Activated T-cell treated with anti-CD3 and anti-CD28 coated beads for 4 hours (primary cell): ENCODE measurements at places on chromosomes 7 and 10.

DNA sequence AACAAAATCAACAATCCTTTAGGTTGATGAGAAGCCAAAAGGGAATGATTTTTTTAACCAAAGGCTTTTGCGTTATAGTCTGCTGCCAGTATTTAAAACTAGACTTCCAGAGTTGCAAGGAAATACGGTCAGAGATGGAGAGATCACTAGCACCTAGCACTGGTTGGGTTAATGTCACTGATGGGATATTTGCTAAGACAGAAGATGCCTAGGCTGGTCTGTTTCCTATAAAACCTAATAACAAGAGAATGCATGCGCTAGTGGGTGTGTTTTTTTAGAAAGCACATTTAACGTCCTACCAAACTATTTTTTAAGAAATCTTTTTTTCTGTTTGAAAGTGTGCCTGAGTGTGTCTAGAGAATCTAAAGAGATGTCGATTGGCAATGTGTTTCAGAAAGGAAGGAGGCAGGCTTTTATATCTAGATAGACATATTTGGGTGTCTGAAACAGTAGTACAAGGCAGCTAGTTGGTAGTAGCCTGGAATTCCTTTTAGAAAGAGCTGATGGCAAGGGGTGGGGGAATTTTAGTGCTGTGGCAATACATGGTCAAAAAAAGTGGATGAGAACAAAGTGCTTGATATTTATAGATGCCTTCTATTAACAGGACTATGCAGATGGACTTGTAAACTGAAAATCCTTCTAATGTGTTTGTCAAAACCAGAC, 863 bp downstream of the CALD1 start:
- DNase-seq: no peak

- peak; percentile 50 for DNase-seq
These were observed 67.6 kb upstream of the DDC start for GRCh38 chr7:50632561-50633413.

- DNase-seq: no peak
These were observed 860 bp downstream of the RPP30 start for GRCh38 chr10:90872648-90873020.

- no peak for DNase-seq
These were observed 306.8 kb upstream of the CDC14C start for GRCh38 chr7:48617508-48617907.

DNA sequence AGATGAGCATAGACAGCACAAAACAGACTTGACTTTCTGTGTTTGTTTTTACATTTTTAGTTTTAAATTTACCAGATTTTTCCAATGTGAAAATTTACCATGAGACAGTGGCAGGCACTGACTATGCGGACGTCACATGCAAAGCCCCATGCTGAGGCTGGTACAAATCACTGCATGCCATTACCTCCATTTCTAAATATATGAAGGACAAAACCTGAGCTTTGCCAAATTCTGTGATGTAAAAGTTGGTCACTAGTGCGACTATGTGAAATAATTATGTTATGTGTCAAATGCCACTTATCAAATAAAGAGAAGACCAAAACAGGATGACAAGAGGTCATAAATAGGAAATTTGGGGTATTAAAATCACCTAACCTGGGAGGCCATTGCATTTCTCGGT, 22.1 kb downstream of the NRAP start:
- DNase-seq: no peak

- no peak for DNase-seq
These were observed 237.7 kb upstream of the TMEM72 start for GRCh38 chr10:44673245-44673983.
